Esophagus squamous epithelium (tissue), 5 donors: ENCODE measurements at places on chromosomes 3 and 15.

DNA sequence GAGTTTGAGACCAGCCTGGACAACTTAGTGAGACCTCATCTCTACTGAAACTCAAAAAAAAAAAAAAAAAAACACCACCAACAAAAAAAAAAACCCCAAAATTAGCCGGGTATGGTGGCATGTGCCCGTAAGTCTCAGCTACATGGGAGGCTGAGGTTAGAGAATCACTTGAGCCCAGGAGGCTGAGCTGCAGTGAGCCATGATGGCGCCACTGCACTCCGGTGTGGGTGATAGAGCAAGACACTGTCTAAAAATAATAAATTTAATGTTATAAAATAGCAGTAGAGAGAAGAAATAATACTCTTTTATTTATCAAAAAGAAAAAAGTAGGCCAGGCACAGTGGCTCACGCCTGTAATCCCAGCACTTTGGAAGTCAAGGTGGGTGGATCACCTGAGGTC lies 17.4 kb downstream of the RCCD1 start:
- DNase-seq, result no peak

GRCh38 chr3:47342151-47342550 lies 38.7 kb upstream of the PTPN23 start:
- no peak for DNase-seq

DNA sequence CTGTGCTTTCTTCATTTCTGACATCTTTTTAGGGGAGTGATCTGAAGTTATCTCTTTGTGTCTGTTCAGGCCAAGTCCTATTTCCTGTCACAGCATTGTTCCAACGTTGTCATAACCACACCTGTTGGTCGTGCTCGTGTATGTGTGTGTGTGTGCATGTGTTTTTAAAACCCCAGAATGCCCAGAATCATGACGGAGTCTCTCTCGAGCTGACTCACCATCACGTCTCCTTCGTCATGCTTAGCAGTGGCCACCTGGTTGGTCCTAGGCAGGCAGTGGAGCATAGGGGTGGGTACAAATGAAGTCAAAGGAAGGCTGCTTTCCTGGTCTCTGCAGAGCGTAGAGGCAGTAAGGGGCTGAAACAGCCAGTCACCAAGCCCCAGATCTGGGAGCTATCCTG lies 126.8 kb upstream of the ABHD17C start:
- DNase-seq, result no peak

DNA sequence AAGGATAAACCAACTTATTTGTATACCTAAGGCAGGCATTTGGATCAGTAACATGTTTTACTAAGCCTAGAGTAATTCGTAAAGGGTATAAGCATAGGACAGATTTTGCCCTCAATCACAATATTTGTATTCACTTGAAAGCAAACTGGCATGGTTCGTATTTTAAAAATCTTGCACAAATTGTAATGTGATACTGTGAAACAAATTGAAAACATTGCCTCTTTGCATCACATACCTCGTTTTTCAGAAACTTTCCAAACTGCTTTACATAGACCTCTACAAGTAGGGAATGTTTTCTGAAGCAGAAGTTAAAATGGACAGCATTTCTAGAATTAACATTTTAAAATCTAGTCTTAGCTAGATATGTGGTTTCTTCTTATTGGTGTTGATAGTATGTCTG lies 11.6 kb downstream of the KBTBD8 start:
- no peak for DNase-seq

DNA sequence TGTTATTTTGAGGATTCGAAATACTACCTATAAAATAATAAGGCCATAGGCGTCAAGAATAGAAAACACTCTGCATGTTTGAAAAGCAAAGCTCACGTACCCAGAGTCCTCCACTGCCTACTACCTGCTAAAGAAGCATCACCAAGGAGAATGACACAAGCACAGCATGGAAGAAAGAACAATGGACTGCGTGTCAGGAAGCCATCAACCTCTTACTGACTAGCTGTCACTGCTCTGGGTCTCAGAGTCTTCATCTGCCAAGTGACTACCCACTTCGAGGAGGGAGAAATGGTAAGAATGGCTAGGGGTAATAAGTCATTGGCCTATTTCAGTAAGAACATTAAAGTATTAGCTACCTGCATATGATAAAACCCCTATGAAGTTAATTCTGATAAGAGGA lies 49.4 kb downstream of the CLASP2 start:
- DNase-seq, result no peak

DNA sequence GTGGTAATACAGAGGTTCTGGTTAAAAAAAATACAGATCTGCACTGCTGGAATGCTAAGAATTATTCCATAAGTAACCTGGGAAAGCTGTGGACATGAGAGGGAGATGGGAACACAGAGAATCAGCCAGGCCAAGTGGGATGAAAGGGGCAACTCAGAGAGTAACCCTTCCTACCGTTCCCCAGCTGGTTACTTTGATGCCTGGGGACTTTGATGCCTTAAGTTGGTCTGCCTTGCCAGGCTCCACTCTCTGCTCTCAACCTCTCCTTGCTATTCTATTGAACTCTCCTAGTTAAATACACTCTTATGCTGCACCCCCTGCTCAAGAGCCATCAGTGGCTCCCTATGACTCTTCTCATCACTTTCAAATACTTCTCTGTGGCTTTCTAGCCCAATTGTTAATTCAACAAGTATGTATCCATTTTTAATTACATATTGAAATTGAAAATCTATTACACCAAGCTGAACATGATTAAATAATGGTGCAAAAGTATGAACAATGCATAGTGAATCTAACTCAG lies 315.5 kb downstream of the TLE3 start:
- DNase-seq, result no peak

- no peak for DNase-seq
Measured at GRCh38 chr15:34078900-34079299, 22.8 kb downstream of the EMC7 start.

- DNase-seq, result peak; percentile 4
Measured at GRCh38 chr3:58052373-58053273, 44.4 kb downstream of the FLNB start.

GRCh38 chr15:85583442-85583841 lies 203.0 kb downstream of the AKAP13 start:
- DNase-seq, result no peak

DNA sequence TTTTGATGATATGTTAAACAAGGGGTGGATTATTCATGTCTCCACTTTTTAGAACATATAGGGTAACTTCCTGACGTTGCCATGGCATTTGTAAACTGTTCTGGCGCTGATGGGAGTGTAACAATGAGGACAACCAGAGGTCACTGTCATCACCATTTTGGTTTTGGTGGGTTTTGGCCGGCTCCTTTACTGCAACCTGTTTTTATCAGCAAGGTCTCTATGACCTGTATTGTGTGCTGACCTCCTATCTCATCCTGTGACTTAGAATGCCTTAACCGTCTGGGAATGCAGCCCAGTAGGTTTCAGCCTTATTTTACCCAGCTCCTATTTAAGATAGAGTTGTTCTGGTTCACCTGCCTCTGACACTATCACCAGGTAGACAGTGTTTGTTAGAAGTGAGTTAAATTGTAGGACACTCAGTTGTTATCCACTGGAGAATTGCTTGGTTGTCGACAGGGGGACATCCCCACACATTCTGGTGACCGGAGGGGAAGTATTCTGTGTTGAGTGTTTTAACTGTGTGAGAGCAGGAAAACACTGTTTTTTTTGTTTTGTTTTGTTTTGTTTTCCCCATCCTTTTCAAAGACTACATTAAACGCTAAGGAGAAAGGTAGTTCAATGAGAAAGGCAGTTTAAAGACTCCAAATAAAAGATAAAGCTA lies 36.9 kb upstream of the SKIL start:
- DNase-seq, result no peak

DNA sequence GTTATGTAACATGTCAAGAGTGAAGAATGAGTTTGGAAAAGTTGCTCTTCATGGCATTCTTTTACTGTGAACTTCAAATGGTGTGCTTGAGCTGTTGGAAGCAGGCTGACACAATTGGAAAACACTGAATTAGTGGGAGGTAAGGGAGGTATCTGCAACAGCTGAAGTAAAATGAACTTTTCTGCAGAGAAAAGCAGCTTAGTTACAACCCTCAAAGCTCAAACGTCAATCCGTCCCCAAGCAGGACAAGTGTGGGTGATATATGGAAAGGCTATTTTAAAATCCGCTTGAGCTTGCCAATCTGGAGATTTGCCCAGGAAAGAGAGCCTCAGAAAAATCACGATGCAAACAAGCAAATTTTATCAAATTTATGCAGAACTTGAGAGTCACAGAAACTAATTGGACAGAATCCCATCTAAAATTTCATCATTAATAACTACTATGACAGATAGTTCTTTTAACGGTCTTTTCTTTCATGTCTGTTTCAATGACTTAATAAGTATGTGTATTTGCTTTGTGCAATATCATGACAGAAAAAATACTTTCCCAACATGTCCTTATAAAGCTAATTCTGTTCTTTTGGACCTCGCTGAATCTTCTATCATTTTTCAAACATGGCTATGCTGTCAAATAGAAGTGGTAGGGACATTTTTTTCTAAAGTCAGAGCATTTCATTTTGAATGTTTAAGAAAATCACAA lies 266.6 kb upstream of the SLITRK3 start:
- no peak for DNase-seq

GRCh38 chr3:145557405-145557804 lies 603.6 kb downstream of the PLOD2 start:
- DNase-seq, result no peak

GRCh38 chr15:68561901-68562300 lies 16.9 kb upstream of the CORO2B start:
- DNase-seq, result no peak

DNA sequence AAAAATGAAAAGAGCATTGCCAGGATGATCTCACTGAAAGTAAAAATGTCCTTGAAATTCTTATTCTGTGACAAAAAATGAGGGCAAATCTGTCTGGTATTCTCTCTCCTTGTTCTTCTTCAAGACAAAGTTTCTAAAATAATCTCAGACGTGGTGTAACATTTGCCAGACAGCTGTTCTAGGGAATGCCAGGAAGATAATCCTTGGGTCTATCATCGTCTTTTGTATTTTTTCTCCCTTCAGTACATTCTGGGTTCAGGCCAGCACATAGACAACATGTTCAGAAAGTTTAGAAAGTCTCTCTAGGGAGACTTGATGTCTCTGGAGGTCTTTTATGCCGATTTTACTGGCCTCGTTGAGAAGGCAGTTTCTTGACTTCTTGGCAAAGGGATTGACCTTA lies 121.2 kb upstream of the HES1 start:
- no peak for DNase-seq

DNA sequence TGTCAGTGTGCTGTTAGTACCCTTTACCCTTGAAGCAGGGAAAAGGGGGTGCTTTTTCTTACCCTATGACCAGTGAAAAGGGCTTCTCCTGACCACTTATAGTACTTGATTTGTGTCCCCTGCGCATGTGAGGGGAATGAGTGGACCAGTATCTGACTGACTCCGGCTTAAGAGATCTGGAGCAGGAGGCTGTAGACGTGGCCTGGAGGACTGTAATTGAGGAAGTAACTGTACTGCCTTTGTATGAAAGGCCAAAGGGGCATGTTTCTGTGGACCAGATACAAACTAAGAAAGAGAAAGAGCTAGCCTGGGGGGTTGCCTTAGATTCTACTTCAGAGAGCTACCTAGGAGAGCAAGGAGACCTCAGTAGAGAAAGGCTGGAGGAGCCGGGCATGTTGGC lies 89.9 kb upstream of the TBL1XR1 start:
- DNase-seq, result no peak

- DNase-seq, result no peak
Measured at GRCh38 chr15:47506329-47507100, 210.8 kb upstream of the SEMA6D start.

- no peak for DNase-seq
Measured at GRCh38 chr3:4864503-4864902, 114.7 kb upstream of the BHLHE40 start.

- no peak for DNase-seq
Measured at GRCh38 chr15:62495670-62496614, 330.9 kb upstream of the C2CD4B start.

GRCh38 chr3:21644268-21644667 lies 106.7 kb downstream of the ZNF385D start:
- DNase-seq, result no peak

GRCh38 chr3:17027318-17027717 lies 142.6 kb downstream of the PLCL2 start:
- DNase-seq, result no peak

DNA sequence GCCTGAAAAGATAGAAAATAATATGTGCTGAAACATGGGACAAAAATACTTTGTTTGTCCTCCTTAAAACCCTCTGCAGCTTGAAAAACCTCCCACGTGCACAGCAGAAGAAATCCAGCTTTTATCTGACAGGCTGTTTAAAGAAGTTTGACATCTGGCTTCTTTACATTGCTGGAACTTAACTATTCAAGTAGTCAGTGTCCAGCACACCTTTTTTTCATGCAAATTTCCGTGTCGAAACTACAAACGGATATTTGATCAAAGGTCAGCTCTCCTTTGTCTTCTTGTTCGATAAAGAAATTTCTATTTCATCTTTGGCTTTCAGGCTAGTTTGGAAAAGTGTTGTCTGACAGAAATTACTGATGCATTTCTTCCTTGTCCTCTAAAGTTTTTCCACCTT lies 66.8 kb upstream of the KBTBD8 start:
- DNase-seq, result no peak

DNA sequence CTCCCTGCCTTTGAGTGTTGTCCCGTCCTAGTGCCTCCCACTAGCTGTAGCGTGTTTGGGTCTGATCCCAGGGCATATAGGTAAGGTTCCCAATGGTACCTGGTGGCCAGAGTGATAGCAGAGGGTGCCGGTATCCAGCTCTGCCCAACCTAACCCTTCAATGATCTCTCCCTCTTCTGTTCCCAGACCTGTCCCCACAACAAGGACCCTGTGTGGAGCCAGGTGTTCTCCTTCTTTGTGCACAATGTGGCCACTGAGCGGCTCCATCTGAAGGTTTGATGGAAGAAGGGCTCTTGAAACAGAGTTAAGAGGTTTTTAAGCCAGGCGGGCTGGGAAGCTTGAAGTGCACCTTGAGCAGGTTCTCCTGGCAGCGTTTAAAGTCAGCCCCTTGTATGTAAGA lies 35.5 kb downstream of the ESYT3 start:
- no peak for DNase-seq

DNA sequence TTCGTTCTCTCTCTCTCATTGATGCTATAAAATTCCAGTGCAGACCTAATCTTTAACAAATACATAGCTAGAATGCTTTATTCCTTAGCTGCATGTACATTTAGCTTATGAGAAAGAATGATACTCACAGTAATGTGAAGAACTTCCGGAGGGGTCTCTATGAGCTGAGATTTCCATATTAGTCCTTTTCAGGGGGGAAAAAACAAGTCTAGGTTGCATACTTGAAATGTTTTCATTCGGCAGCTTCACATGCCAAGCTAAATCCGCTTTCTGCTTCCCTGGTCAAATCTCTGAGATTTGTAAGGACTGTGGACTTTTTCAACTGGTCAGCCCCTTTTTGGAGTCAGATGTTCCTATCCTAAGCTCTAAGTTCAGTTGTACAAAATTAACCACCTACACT lies 111.5 kb upstream of the COL8A1 start:
- DNase-seq, result no peak

- DNase-seq, result no peak
Measured at GRCh38 chr3:196645897-196646665, 6.6 kb downstream of the NRROS start.

GRCh38 chr15:66815318-66815717 lies 113.3 kb downstream of the SMAD6 start:
- no peak for DNase-seq

- DNase-seq, result no peak
Measured at GRCh38 chr15:50018491-50018890, 100.5 kb downstream of the ATP8B4 start.

GRCh38 chr15:41928637-41929620 lies 35.1 kb upstream of the SPTBN5 start:
- no peak for DNase-seq
